ENCODE measurements at places on chromosomes 5 and 9.

DNA sequence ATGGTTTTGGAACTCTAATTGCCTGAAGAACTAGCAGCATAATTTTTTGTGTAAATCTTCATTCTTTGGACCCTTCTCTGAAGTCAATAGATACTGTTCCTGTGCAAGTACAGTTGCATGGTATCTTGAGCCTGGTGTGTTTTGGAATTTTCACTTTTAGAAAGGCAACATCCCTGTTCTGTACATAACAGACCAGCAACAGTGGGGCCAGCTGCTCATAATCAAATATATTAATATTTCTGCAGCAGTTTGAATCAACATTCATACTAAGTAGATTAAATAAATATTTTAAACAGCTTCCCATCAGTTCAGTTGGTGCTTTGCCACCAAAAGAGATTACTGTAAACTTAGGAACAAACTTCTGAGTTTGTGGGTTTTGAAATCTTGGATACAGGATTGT is 97.9 kb downstream of the CD180 start:
- no peak for DNase-seq

DNA sequence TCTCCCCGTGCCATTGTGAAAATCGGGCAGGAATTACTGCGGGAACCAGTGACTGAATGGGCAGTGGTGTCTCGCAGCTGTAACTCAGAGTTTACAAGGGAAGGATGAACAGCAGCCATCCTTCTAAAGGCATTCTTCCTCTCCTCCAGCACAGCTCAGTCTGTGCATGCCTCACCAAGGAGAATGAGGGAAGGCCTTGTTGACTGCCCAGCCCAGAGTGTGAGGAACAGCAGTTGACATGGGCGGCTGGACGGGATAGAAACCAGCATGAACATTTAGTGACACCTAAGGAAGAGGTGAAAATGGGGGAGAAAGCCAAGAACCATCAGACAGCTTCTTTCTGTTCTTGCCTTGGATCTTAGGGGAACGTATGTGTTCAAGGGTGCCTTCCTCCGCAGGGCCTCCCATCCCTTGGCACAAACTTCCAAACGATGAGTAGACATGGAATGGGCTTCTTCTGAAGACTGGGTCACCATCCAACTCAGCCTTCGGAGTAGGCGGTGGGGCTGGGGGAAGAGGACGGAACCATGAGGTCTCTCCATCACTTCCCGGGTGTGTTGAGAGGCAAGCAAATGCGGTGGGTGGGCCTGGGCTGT is 887 bp upstream of the PDE8B start:
- DNase-seq: no peak

DNA sequence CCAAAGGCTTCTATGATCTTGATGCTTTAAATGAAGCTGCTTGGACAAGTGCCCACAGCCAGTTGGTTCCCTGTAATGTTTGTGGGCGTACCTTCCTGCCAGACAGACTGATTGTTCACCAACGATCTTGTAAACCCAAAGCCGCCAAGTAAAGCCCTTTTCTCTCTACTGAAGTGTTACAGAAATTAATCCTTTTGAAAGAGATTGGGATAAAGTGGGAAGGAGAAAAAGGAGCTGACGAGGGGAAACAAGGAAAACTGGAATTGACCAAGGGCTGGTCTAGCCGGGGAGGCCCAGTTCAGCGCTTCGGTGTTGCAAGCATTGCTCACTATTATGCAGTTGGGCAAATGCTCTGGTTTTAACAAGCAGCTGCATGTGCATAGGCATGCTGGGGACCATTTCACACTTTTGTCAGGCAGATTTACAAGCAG is 53.2 kb downstream of the ZNF474 start:
- DNase-seq: no peak

DNA sequence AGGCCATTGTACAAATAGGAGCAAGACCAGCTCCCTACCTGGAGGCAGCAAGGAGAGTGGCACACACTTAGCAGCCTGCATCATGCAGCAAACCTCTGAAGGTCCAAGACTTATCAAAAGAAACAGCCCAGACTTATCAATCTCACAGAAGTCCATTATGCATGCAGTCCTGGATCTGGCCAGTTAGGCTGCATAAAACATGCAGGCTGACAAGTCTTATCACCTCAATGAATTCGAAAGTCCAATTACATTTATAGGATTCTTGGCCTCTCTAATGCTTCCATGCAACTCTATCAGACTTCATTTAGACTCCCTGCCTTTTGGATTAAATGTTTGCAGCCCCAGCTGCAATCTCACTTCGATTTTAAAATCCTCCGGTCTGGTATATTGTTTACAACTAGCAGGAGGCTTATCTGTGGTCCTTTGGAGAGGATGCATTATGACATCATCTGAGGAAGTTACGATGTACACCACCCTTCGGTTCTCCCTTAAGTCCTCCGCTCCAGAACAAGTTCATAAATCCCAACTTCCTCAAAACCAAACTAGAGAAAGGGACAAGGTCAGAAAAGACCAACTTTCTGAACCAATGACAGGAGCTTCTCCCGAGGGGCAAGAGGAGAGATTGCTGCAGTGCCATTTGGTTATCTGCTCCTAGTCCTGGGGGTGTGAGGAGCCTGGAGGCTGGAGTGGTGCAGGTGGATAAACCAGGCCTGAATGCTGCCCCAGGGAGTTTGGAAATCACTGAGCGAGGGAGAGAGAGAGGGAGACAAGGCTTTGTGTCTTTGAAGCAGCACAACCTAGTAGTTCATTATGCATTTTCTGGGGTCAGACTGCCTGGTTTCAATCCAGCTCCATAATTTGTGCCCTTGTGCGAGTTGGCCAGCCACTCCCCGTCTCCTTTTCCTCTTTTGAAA is 313.9 kb downstream of the TLE1 start:
- no peak for DNase-seq

DNA sequence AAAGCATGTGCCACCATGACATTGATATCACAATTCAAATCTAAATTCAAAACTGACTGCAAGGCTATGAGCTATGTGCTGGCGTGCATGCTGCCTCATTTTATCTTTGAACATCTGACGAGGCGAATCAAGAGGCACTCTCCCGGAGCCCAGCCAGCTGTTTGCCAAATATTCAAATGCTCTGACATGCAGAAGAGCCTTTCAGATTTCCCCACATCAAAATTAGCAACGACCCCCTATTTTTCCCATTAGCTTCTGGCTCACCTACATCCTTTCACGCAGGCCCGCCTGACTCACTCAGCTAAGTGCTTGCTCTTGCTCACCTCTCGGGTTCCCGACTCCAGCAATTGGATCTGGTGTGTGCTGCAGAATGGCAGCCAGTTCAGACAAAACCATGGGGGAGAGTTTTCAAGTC is 159.0 kb downstream of the NR2F1-AS1 start:
- DNase-seq: no peak

DNA sequence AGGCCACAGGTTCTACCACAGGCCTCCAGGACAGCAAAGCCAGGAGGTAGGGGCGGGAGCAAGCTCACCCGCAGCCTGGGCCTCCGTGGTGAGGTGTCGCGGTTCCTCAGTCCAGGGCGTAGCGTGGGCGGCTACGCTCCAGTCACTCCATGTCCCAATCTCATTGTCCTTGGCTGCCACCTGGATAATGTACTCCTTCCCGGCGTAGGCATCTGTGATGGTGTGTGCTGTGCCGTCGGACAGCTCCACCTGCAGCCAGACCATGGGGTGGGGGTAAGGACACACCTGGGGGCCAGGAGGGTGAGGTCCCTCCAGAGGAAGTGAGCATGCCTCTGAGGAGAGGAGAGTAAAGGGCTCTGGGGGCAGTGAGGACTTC is 29.8 kb upstream of the ENHO start:
- peak; percentile 43 for DNase-seq

DNA sequence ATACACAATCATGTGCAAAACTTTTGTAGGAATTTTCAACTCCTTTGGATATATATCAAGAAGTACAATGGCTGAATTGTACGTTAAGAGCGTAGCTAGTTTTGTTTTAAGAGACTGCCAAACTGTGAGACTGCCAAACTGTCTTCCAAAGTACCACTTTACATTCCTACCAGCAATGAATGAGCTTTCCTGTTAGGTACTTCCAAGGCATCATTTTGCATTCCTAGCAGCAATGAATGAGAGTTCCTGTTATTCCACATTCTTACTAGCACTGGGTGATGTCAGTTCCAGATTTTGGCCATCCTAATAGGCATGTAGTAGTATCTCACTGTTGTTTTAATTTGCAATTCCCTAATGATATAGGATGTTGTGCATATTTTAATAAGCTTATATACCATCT is 219.3 kb downstream of the KCNN2 start:
- DNase-seq: no peak

- DNase-seq: no peak
Observed at GRCh38 chr9:77507212-77507961, 140.7 kb downstream of the GNA14 start.

DNA sequence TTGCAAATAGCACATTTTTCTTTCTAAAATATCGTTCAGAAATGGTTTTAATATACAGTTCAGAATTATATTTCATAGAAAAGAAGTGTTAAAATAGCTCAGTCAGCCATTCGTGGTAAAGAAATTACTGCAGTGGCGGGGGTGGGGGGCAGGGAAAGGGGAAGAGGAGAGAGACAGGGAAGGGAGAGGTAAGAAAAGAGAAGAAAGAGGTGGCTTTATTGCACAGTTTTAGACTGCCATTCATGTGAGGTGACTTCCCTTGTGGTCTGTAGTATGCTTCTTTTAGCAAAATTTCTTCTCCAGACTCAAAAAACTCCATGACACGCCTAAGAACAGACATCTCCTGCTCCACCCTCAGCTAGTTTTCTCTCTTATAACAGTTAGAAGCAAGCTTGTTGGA is 259.6 kb downstream of the TRPM3 start:
- DNase-seq: no peak

- no peak for DNase-seq
Observed at GRCh38 chr5:76456258-76456657, 53.2 kb downstream of the IQGAP2 start.

- no peak for DNase-seq
Observed at GRCh38 chr5:132695956-132696355, 22.2 kb downstream of the IL4 start.

DNA sequence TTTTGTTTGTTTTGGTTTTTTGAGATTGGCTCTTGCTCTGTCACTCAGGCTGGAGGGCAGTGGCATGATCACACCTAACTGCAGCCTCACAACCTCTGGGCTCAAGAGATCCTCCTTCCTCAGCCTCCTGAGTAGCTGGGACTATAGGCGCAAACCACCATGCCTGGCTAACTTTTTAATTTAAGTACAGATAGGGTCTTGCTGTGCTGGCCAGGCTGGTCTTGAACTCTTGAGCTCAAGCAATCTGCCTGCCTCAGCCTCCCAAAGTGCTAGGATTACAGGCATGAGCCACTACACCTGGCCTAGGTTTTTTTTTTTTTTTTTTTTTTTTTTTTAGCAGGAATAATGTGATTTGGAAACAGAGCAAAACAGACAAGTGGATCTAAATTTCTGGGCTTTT is 37.6 kb downstream of the MARCHF6 start:
- DNase-seq: no peak

DNA sequence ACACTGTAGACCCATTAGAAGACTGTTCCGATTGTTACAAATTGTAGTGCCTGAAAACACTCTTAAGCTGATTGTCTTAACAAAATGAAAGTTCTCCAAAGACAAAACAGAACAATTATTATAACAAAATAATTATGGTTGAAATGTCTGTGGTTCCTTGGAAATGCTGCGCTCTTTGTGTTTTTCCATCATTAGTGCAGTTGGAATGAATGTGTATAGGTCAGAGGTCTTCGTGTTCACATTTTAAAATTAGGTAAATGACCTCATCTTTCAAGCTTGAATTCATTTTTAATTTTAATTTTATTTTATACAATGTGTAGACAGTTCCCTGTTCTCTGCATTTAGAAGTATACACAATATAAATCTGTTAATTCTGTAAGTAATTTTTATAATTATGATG is 56.7 kb upstream of the NXNL2 start:
- DNase-seq: no peak

GRCh38 chr9:102253099-102253498 is 514.7 kb upstream of the GRIN3A start:
- DNase-seq: no peak

GRCh38 chr9:3088219-3088618 is 244.3 kb upstream of the PUM3 start:
- DNase-seq: no peak

DNA sequence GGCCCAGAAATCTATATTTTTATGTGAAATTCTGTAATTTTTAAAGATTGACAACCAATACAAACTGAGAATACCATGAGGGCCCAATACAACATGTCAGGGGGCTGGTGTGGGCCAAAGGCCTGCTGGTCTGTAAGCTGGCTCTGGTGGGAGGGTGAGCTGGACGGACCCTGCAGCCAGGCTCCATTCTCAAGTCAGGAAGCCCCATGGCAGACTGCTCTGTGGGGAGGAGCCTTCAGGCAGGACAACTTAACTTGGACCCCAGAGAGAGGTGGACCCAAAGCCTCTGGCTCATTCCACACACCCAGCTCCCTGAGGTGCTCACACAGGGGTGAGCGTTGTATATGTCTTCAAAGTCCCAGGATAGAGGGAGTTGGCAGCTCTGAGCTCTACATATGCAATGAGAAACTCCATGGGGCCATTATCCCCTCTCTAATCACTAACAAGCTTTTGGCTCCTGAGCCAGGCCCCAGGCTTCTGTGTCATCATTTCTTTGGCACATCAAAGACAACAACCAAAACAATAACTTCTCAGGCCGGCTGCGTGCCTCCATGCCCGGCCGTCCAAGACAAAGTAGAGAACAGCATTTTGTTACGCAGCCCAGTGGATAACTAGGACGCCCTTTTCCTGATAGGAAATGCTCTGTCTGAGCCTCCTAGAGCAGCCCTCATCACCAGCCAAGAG is 6.4 kb downstream of the SEPTIN8 start:
- no peak for DNase-seq

- peak; percentile 64 for DNase-seq
Observed at GRCh38 chr9:68895741-68896478, 118.0 kb downstream of the PRKACG start.

DNA sequence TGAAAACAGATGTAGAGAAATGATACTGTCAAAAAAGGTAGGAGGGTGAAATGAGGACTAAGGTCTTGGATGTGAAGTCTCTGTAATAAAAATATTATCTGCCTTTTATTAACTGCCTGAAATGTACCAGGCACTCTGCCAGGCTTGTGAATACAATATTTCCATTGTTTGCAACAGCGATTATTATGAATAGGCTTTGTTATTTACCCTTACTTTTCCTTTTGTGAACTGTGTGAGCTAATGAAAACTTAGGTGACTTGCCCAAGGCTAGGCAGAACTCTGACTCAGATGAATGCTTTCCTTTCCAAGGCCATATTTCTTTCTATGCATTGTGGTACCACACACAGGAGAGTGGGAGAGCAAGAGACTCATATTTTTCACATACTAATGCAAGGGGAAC is 204.1 kb downstream of the CDH12 start:
- no peak for DNase-seq

GRCh38 chr5:151743530-151743929 is 14.9 kb downstream of the ATOX1 start:
- no peak for DNase-seq

DNA sequence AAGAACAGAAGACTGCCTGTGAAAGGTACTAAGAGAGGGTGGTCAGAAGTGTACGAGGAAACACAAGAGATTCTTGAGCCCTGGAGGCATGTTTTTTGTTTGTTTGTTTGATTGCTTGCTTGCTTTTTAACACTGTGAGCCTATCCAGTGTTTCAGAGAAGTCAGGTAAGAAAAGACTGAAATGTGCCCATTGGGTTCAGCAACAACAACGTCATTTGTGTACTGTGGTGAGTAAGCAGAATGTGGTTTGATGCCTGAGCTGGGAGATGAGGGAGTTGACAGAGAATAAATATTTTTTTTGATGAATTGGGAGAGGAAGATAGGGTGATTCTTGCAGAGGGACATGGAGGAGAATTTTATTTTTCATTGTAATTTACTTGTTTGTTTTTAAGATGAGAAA is 73.1 kb downstream of the RPS23 start:
- DNase-seq: no peak
